ENCODE measurements at places on chromosomes 1 and 21. TPM values are rescaled to one million over a fixed set of nuclear protein-coding genes. Genes with fewer than 3 reads are reported as not detected.

U2AF1 gene
- total RNA-seq, result 95.2 TPM

DNA sequence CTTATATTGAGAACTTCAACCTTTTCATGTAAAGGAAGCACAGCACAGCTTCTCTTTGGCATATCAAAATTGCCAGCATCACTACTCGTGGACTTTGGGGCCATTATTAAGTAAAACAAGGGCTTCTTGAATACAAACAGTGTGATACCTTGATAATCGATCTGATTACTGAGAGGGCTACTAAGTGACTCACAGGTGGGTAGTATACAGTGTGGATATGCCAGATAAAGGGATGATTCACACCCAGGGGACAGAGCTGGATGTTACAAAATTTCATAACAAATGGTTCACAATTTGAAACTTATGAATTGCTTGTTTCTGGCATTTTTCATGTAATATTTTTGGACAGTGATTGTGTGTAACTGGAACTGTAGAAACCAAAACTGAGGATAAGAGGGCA, 15.4 kb downstream of the HDAC1 start:
- peaks cover 46% of the 10 kb centered on the region for H3K4me1 ChIP-seq
- no peak overlapping the region for H3K27ac ChIP-seq
- H3K27me3 ChIP-seq, result no peaks in the 10 kb centered on the region
- no peak overlapping the region for H3K4me3 ChIP-seq
- no peak for DNase-seq

GRCh38 chr1:210922666-210923065, 211.3 kb downstream of the KCNH1 start:
- H3K4me1 ChIP-seq, result no peaks in the 10 kb centered on the region
- H3K4me3 ChIP-seq, result no peak overlapping the region
- DNase-seq, result no peak
- H3K36me3 ChIP-seq, result no peaks in the 10 kb centered on the region
- H3K27me3 ChIP-seq, result peaks cover 25% of the 10 kb centered on the region

PCSK9 gene
- total RNA-seq, result not detected

DNA sequence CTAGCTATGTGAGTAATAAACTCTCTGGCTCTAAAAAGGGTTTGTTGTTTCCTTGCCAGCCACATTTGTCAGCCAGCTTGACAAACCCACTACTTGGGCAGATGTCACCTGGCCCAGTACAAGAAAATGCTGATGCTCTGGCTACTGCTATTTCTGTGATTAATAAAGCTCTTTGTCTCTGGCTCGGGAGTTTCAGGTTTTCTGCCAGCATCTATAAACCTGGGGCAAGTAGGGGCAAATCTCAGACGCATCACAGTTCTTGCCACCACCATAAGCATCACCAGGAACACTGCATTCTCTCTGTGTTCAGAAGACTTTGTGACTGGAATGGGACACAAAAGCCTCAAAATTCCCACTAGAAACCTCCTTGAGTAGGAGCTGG, 2.5 kb downstream of the ITLN2 start:
- H3K4me1 ChIP-seq, result peaks cover 28% of the 10 kb centered on the region
- no peak overlapping the region for H3K27ac ChIP-seq
- no peak for DNase-seq
- no peak overlapping the region for H3K4me3 ChIP-seq

OR14K1 gene
- not detected for total RNA-seq

All from natural killer cell treated with Interleukin-12 subunit alpha and Interleukin-12 subunit beta and Interleukin-15 and Interleukin-18, amount 100 ng/mL, for 72 hours (primary cell).